ENCODE measurements at places on chromosomes 4 and X.
A peak's percentile ranks its signal among the peaks of the same experiment; 100 is the strongest.

DNA sequence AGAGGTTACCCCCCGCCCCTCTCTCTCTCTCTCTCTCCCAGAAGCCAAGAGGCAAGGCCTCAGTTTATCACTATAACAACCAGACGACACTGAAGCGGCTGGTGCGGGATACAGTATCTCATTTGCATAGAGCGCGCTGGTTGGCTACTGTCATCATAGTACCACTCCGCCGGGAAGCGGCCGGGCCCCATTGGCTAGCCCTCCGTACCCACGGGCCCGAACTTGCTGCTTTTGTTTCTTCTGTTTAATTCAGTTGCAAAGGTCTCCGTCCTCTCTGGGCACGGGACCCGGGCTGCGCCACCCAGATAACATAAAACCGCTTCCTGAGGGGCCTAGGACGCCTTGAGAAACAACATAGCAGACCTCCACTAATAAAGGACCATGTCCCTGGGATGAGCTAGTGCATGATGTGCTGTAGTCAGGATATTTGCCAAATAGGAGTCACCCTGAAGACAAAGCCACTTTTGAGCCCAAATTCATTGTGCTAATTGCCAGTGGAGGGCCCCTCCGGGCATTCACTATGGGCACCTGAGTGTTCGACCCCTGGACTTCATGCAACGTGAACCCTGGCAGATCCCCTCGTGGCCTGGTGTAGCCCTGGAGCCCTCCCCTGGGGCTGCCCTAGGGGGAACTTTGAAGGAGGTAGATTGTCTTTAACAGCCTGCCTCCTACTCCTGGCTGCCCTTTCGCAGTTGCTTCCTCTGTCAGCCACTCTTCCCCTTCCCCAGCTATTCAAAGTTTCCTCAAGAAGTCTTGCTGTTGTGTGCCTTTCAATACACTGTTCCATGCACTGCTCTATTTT, at the start of gene PCYT1B:
Gene PCYT1B, minus strand, starts transcription at position 91 of the 802 bp plus-strand sequence. CDS start 242 bp downstream, outside the sequence.
- peak; percentile 52 for DNase-seq

GRCh38 chr4:141011901-141012315, 121.4 kb downstream of the RNF150 start:
- no peak for DNase-seq

- no peak for DNase-seq
These were observed 407.3 kb downstream of the PCDH18 start for GRCh38 chr4:137125011-137125410.

GRCh38 chr4:165016971-165017370, 14.8 kb upstream of the TRIM60 start:
- no peak for DNase-seq

DNA sequence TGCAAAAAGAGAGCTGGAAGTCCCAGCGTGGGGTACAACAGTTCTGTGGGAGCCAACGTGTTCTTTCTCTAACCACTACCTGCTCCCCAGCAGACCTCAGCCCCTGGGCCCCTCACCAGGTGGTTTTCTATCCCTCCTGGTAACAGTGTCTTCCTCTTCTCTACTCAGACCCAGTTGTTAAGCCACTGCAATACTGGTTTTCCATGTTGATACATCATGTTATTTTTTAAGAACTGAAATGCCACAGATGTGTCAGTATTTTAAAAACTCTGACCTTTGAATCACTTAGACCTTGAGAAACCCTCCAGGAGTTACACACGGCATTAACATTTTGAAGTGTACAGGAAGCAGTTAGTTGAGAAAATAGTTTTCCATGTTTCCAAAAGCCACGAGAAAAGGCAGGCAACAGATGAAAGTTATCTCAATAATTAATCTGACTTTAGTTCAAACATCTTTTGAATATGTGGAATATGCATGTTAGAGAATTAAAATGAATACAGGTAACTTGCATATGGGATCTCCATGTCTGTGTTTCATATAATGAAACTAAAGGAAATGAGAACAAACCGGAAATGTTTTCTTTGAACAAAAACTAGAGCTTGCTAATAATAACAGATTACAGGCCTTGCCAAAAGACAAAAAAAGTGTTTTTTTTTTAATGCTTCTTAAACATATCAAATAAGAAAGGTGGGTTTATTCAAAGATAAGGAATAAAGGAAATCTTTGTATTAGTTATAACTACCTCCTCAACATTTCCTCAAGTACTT, 108.8 kb downstream of the ZNF827 start:
- DNase-seq = peak; percentile 66

DNA sequence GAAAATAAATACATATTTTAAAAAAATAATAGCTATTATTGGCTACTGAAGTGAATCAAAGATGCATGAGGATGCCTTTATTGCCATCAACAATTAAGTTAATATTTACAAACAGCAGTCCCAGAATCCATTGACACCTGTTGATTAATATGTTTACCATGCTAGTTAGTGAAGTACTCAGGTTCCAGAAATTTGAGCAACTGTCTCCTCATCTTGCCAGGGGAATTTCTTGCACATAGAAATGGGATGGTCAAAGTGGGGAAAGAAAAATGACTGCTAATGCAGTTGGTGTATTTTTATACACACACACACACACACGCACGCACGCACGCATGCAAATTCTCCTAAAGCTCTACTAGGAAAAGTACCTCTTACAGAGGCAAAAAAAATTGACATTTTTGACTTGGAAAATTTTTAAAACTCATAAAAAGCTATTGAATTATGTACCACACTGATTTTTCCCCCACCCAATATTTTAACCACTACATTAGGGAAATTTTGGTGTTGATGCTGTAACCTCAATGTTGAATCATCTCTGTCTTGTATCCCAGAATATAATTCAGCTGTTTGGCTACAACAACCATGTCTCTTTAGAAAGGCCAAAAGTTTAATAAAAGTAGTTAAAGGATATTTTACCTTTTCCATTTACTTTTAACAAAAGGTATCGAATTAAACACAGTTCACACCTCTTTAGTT, 105.3 kb upstream of the TMEM150C start:
- DNase-seq = no peak

- DNase-seq = no peak
These were observed 9.6 kb downstream of the UBA6 start for GRCh38 chr4:67691328-67691727.

GRCh38 chrX:137823257-137823656, 257.3 kb downstream of the ZIC3 start:
- no peak for DNase-seq

- DNase-seq = no peak
These were observed 32.8 kb upstream of the PTTG2 start for GRCh38 chr4:37927434-37927833.

DNA sequence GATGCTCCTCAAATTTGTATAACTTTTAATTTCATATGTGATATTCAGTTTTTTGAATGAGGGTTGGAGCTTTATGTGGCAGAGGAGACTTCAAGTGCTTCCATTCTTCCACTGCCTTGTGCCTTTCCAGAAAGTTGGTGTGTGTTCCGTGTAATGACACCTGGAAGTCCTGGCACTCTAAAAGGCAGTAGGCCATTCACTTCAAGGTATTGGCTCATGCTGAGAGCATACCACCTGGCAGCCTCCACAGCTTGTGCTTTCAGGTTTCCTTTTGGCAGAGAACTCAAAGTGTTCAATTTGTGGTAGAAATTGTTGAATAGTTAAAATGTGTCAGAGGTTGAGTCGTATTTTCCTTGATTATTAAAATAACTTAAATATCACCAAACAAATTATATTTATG, 49.6 kb downstream of the GRIA2 start:
- no peak for DNase-seq

- no peak for DNase-seq
These were observed 74.7 kb upstream of the IL13RA1 start for GRCh38 chrX:118652717-118653116.

DNA sequence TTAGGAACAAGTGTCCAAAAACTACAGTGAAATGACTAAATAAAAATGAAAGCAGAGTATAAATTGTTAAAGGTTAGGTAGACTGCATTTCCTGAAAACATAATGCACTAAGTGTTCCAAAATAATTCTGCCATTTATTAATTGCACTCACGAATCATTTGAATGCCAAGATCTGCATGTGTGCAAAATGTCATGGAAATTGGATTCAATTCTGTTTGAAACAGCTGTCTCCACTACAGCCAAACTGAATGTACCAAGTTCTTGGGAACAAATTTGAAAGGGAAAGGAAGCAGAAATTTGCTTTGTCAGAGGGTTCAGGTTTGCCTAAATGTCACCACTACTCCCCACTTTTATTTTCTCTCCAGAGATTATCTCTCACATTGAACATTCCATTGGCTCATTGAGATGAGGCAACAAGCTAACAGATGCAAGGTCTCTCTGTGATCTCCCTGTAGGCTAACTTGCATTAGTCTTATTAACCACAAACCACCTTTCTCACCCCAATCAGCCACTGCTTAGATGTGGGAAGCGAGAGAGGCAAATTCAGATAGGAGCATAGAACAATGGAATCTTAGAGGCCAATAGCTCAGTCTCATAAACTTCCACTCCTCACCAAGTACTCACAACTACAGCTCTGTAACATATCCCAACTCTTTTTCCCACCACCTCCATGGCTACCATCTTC, 226.6 kb downstream of the KDR start:
- DNase-seq = no peak

DNA sequence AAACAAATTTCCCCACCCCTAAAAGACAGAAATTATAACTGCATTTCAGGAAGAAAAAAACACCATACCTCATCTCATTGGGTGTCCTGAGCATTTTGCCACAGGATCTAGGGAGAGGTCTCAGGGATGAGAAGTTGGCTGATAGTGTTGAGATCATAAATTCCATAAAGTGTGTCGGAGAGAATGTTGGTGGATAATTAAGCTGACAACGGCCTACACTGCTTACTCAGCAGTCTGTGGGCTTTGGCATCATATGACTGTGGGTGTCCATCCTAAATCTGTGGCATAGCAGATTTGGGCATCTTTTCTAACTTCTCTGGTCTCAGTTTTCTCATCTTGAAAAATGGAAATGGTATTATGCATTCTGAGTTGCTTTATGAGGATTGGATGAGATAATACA, 12.3 kb downstream of the CENPVL3 start:
- no peak for DNase-seq

DNA sequence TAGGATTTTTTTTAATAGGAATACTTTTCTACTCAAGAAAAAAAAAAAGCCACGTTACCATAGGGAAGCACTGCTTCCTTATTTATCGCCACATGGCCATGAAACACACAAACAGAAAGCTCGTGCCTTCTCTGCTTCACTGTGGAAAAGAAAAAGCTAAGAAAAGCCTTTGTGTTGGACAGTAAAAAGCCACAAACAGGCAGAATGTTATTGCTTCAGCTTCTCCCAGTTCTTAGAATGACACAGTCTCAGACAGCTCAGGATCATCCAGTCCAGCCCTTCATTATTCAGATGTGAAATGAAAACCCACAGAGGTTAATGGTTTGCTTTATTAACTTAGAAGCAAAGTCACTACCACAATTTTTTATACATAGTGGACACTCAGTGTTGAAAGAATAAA, 181.6 kb upstream of the NOCT start:
- DNase-seq = no peak

DNA sequence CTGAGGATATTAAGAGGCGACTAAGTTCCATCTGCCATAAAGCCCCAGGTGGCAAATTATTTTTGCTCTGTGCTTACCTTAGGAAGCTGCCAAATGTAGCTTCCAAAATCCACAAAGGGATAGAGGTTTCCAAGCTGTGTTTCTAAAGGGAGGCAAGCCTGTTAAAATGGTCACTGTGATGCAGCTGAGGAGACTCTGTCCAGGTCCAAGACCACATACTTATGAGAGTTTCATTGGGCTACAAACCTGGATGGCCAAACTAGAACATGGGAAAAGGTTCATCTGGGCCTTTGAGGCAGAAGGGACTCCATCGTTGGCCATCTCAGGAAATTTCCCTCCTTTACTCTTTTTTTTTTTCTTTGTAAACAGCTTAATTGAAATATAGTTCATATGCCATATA, 306.9 kb upstream of the FGF13 start:
- no peak for DNase-seq

- no peak for DNase-seq
These were observed 6.9 kb downstream of the CXCL3 start for GRCh38 chr4:74031576-74031975.

DNA sequence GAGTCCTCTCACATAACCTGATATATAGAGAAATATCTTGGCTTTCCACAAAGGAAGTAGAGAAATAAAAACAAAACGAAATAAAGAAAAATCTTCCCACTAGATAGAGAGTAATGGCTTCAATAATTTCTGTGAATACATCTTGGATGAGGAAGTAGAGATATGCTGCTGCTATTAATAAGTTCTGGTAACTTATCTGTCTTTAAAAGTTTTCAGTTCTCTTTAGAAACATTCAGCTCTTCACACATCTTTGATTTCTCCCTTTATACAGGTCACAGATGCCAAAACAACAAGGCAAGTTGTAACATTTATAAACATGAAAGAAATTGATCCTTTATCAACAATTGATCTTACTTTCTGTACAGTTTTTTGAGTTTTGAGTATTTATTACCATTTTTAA, 615.8 kb downstream of the TRAM1L1 start:
- no peak for DNase-seq

Data from stimulated activated naive CD8-positive, alpha-beta T cell treated with anti-CD3 and anti-CD28 coated beads, Interleukin-15, Interleukin-2, amounts not matched to agents 100 U/mL and 50 U/mL, for 24 hours (primary cell).